ENCODE measurements at places on chromosomes 2 and 18. TPM values are rescaled to one million over a fixed set of nuclear protein-coding genes. Genes with fewer than 3 reads are reported as not detected.

AKAIN1 gene
- total RNA-seq = not detected

- H3K36me3 ChIP-seq = no peaks in the 10 kb centered on the region
- no peak overlapping the region for H3K27ac ChIP-seq
- no peaks in the 10 kb centered on the region for H3K4me1 ChIP-seq
- H3K4me3 ChIP-seq = no peak overlapping the region
- no peaks in the 10 kb centered on the region for H3K27me3 ChIP-seq
Measured at GRCh38 chr2:132404056-132404455, 12.5 kb upstream of the GPR39 start.

GRCh38 chr2:57597940-57598339 is 448.7 kb upstream of the VRK2 start:
- no peaks in the 10 kb centered on the region for H3K27me3 ChIP-seq
- H3K4me3 ChIP-seq = no peak overlapping the region
- no peak for DNase-seq
- no peak overlapping the region for H3K27ac ChIP-seq

DNA sequence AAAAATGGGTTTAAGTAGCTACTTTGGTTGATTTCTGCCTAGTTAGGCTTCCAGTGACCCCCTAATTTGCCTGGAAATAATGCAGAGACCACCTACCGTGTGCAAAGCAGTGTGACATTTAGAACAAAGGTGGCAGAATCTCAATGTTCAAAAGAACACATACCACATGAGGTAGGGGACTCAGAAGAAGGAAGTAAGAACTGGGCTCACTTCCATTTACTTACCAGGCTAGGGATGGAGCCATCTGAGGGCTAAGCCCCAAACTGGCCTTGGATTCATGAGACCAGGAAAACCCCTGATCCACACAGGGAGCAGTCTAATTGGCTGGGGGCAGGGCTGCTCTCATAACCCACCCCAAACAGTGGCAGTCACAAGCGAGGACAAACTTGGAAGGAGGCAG is 190.7 kb downstream of the NCKAP5 start:
- no peak overlapping the region for H3K4me3 ChIP-seq
- H3K4me1 ChIP-seq = no peaks in the 10 kb centered on the region
- no peaks in the 10 kb centered on the region for H3K36me3 ChIP-seq
- no peaks in the 10 kb centered on the region for H3K27me3 ChIP-seq
- no peak overlapping the region for H3K27ac ChIP-seq

HOXD9 gene
- not detected for total RNA-seq

FEV gene
- not detected for total RNA-seq

DNA sequence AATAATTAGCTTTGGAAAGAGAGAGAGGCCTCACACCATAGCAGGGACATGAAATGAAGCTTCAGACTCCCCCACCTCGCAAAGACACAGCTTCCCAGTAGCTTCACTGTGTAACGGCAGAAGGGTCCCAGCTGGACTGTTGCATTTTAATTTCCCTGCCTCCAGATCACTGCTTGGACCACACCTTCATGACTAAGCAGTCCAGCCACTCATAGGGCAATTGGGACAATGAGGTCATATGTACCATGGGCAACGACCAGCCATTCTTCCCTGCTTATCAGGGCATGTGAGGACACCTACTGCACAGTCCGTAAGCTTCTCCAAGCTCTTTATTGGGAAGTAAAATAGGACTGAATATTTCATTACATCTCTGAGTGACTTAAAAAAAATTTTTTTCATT is 183.0 kb downstream of the MREG start:
- H3K4me1 ChIP-seq = peaks cover 12% of the 10 kb centered on the region
- H3K4me3 ChIP-seq = no peak overlapping the region

CACNB4 gene
- total RNA-seq = 0.21 TPM

PIEZO2 gene
- total RNA-seq = not detected

Measured in activated CD4-positive, alpha-beta T cell treated with anti-CD3 and anti-CD28 coated beads, Interleukin-2, amount 10 ng/mL, durations not matched to agents 7 days and 5 days (primary cell).